Effector CD4-positive, alpha-beta T cell (primary cell): ENCODE measurements at places on chromosomes 5 and 9.
A peak's percentile ranks its signal among the peaks of the same experiment; 100 is the strongest.

DNA sequence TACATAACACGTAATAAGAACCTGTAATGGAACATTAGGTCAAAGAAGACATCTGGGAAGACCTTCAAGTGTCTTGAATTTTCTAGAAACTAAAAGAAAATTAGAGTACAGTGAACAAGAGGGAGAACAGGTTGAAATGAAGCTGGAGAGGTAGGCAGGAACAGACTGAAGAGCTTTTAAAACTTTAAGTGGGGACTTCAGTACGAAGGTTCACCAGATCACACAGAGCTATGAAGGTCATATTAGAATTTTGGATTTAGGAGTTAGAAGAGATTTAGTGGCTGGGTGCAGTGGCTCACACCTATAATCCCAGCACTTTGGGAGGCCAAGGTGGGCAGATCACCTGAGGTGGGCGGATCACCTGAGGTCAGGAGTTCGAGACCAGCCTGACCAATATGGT is 26.6 kb downstream of the MLANA start:
- DNase-seq: no peak

DNA sequence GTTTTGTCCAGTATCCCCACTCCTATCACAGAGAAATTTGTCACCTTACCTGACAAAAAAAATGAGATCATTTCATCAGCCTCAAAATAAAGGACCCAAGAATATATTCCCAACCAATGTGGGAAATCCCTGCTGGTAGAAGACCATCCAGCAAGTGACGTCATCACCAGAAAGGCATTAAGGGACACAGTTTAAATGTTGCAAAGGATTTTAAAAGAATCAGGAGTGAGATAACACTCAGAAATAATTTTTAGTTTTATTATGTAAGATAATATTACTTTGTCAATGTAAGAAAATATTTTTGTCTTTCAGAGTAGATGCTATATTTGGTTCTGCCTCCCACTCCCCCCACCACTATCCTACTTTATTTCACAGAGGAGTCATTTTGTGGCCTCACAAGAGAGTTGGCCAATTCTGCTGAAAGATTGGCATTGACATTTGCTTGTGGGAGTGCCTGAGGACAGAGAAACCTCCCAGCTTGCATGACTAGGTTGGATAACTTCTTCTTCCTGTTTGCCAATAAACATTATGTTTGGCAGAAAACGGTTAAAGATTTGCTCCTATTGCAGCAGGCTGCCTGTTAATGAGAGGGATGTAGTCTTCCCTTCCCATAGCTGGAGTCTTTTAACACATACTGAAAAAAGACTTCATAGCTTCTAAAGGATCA is 288.6 kb upstream of the DAB2 start:
- DNase-seq: no peak

DNA sequence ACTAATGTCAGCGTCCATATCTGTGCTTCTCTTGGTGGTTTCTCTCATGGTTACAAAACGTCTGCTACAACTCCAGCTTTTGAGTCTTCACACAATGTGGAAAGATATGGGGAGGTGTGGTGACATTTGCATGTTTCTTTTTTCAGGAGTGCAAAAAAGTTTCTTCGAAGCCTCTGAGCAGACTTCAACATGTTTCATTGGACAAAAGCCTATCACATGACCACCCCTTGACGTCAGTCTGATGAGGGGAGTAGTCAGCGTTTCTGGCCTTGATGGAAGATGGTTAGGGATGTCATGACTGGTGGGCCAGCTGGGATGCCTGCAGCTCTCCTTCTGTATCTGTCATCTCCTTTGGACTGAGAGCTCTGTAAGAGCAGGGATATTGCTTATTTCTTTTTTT is 61.4 kb downstream of the PTPDC1 start:
- DNase-seq: no peak

GRCh38 chr5:59596586-59597350 is 296.8 kb downstream of the PDE4D start:
- no peak for DNase-seq

DNA sequence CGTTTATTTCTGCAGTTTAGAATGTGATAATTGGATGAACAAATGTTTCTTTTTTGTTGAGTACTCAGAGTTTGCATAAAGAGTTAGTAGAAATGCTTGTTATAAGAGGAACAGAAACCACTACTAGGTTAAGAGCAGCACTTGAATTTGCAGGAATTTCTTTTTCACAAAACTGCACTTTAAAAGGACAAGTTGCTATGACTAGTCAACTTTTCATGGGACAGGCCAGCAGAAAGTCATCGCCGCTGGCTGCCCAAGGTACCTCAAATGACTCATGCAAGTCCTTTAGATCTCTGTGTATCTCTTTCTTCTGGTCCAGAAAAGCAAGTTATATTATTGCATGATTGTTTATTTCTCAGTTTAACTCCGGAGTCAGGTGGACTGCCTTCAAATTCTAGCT is 97.3 kb upstream of the HMHB1 start:
- no peak for DNase-seq

DNA sequence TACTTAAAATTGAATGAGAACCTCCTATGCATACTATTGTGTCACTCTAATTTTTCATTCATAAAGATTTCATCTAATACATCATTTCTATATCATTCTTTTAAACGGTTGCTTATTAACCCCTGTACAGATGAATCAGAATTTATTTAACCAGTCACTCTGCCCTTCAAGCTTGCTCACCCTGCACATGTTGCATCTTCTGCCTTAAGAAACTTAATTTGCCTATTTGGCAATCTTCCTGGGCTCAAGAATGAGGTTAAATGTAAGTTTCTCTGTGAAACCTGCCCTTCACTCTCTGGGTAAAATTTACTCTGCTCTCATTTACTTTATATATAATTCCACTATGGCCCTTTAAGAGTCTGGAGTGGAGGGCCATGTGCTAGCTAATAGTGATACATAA is 434.7 kb upstream of the ZNF608 start:
- DNase-seq: no peak

DNA sequence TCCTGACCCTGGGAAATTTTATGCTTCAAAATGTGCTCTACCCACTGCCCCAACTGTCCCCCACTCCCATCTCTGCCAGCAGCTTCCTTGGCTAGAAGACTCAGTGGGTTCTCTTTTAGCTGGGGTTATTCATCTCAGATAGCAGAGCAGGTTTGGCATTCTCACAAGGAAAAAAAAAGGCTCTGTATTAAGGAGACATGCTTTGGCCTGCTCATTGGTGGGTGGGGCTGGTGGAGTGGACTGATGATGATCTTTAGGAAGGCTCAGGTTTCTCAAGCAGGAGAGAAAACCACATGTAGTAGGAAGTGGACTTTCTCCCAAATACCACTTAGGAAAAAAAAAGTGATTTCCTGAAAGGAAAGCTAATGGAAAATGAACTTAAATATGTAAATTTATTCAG is 279.2 kb upstream of the ZNF462 start:
- no peak for DNase-seq

GRCh38 chr9:126480813-126481212 is 132.9 kb upstream of the LMX1B start:
- DNase-seq: no peak

DNA sequence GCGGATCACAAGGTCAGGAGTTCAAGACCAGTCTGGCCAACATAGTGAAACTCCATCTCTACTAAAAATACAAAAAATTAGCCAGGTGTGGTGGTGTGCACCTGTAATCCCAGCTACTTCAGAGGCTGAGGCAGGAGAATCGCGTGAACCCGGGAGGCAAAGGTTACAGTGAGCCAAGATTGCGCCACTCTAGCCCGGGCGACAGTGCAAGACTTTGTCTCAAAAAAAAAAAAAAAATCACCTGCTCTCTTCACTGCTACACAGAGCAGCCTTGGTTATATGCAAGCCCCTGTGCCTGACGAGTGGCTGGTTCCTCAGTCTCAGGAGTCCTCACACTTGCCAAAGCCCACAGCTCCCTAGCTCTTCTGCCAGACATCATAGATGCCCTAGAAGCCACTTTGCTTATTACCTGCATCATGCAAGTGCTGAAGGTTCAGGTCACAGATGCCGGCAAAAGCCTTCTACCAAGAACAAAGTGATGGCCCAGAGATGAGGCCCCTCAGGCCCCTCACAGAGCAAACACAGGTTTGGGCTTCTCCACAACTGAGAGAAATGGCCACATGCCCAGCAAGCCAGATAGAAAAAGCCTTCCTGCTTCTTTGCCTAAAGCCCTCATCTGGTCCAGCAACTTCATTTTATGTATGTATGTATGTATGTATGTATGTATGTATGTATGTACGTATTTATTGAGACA is 176.4 kb downstream of the AUH start:
- no peak for DNase-seq

- no peak for DNase-seq
These were observed 4.1 kb upstream of the ASPN start for GRCh38 chr9:92486371-92486770.

DNA sequence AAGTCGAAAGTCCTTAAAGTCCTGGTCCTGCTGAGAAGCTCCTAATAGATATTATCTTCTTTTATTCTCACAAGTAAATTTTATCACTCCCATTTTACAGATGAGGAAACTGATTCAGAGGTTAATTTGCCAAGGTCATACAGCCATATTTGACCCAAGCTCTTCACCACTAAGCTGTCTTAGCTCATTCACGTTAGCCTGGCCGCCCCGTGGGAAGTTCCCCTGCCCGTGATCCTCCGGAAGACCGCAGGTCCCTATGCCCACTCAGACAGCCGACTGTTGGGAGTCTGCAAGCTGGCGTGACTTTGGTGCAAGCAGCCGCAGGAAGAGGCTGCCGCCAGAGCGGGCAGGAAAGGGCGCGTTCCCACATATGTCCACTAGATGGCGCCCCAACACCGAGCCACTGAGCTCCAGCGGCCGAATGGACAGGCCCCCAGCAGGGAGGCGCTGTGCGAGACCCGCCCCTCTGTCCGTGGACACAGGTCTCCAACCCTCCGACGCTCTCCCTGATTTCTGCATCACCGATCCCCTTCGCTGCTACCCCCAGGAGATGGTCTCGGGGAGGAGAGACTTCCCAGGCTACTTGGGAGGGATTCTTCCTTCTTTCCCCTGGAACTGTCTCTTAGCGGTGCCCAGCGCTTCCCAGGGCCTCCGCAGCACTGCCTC is 10.0 kb upstream of the ARAP3 start:
- peak; percentile 78 for DNase-seq

GRCh38 chr5:96023518-96023917 is 61.9 kb upstream of the ELL2 start:
- no peak for DNase-seq

- no peak for DNase-seq
These were observed 40.4 kb upstream of the FLT4 start for GRCh38 chr5:180689775-180690174.

DNA sequence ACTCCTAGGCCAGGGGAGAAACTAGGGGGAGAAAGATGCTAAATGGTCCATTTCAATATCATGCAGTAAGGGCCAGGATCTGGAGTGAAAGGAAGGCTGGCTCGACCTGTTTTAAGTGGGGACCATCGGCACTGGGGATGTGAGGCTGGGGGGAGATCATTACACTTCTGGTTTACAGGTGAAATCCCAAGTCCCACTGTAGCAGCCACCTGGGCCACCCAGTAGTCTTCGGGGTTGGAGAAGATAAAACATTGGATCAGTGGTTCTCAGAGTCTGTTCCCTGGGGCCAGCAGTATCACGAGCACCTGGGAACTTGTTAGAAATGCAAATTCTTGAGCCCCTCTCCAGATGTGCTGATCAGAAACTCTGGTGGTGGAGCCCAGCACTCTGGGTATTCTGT is 111.3 kb upstream of the ALDH1B1 start:
- DNase-seq: no peak

- DNase-seq: no peak
These were observed at the start of gene STC2 for GRCh38 chr5:173327948-173328843. TSS of gene STC2 (minus strand) at chr5:173328414. CDS start at chr5:173328193, 221 bp downstream.

GRCh38 chr5:128015978-128016377 is 67.6 kb upstream of the SLC12A2 start:
- no peak for DNase-seq

- DNase-seq: no peak
These were observed 64.4 kb downstream of the ARHGEF37 start for GRCh38 chr5:149645725-149646124.

DNA sequence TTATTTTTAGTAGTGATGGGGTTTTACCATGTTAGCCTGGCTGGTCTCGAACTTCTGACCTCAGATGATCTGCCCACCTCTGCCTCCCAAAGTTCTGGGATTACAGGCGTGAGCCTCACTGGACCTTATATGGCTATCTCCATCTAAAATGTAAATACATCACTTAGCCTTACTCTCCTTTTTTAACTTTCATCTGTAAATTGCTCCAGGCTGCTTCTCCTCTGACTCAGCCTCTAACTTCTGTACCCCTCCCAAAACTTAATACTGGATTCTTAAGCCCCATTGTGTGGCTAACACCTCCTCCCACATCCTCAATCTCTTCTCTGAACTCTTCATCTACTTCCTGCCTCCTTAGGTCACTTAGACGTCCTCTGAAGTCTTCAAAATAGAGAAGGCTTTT is 4.0 kb downstream of the SNX30 start:
- DNase-seq: peak; percentile 20

DNA sequence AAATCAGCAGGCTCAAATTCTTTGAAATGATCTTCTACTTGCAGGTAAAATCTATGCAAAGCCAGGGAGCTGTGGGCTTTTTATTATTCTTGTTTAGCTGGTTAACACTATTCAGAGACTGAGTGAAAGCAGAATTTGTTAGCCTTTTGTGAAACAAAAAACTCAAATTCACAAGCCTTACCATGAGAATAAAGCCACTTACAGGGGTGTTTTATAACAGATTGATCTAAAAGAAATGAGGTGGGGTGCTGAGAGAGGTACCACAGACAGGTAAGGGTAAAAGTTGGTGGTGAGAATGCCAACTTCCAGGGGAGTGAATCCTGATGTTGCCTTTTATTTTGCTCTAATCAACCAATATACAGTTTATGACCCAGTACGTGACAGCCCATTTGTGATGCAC is 1585.6 kb downstream of the EFNA5 start:
- no peak for DNase-seq

- DNase-seq: no peak
These were observed 56.7 kb upstream of the LPAR1 start for GRCh38 chr9:111094958-111095357.

GRCh38 chr5:77087484-77088261 is 588 bp upstream of the ZBED3 start:
- no peak for DNase-seq

DNA sequence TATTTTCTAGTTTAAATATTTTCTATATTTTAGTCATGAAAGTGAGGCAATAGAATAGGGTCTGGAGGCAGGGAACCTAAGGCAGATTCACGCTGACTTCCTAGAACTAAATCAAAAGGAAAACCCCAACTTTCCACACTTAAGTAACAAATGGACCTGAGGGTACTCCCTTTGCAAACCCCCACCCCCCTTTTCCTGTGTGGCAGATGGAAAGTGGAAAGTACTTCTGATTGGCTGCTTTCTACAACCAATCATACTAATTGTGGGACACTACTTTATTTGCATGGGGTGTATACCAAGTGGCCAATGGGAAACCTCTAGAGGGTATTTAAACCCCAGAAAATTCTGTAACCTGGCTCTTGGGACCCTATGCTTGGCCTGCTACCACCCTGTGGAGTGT is 4.8 kb upstream of the CENPH start:
- no peak for DNase-seq

GRCh38 chr5:123132316-123132715 is 43.3 kb downstream of the PRDM6 start:
- DNase-seq: no peak
